Omental fat pad (tissue), 4 donors: ENCODE measurements at places on chromosomes 2 and 18.

DNA sequence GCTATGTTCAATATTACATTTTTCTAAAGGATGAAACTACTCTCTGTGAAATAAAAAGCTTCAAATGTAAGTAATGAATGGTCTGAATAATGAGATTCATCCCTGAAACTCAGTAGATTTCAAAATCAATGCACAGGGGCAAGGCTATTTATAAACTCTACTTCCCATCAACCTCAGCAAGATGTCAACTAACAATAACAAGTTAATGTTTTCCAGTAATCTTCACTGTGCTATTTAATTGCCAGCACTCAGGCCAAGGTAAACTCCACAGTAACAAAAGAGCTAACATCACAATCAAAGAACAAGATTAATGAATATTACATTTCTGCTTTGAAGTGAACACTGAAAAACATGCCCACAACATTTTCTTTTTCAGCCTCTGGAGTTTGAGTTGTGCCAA is 144.3 kb upstream of the ZFP36L2 start:
- no peak for DNase-seq

DNA sequence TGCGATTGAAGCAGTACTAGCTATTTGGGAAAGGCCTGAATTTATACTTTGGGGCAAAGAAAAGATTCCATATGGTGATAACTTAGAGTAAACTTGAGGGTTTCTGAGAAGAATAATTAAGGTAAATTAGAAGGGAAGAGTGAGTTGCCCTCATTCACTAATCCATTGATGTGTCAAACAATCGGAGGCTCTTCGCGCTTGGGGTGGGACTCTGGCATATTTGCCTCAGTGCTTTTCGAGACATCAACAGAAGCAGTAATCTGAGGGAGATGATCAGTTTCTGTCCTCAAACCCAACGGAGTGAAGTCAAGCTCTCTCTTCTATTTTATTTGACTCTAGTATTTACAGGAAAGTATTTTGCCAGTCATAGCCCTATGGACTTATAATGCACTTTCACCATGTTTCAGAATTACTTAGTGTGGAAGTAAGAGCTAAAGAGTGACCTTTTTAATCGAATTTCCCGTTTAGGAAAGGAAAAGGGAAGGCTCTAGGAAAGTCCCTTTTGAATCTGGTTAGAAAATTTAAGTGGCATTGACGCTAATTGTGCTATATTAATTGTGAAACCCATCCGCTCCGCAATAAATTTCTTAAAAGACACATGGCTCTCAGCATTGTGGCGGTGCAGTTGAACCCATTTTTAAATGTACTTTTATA is 1.3 kb downstream of the RAB10 start:
- DNase-seq = no peak

DNA sequence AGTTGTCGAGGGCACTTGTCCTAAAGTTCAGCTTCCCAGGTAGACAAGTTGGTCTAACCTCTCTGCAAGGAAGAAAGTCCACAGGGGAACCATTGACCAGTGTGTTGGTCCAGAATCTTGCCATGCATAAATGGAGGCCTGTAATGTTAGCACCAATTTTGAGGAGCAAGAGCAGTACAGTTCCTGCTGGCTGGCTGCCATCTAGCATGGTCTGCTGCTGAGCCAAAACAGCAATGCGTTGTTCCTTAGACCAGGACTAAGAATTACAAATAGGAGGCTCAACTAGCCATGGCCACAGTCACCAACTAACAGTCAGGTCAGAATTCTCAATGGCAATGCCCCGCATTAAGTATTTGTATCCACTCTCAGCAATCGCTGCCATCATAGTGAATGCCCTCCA is 72.8 kb upstream of the WIPF1 start:
- no peak for DNase-seq

GRCh38 chr2:84749442-84749841 is 131.4 kb downstream of the TRABD2A start:
- no peak for DNase-seq

- no peak for DNase-seq
Measured at GRCh38 chr2:32882816-32883810, 63.6 kb upstream of the LTBP1 start.

DNA sequence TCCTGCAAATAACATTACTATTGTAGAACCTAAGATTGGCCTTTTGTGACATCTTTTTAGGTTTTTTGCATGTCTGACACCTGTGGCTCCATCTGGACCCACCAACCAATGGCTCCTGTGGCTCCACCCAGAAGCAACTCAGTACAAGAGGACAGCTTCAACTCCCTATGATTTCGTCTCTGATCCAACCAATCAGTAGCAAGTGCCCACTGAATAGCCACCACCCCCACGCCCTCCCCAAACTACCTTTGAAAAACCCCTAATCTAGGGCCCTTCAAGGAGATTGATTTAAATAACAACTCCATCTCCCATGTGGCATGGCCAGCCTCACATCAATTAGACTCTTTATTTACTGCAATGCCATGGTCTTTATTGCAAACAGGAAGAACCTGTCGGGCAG is 23.6 kb downstream of the MPP4 start:
- no peak for DNase-seq
